Stimulated activated CD8-positive, alpha-beta memory T cell treated with anti-CD3 and anti-CD28 coated beads, Interleukin-7, amount 100 ng/mL, for 1 hour (primary cell): ENCODE measurements at places on chromosomes 12 and 14.

DNA sequence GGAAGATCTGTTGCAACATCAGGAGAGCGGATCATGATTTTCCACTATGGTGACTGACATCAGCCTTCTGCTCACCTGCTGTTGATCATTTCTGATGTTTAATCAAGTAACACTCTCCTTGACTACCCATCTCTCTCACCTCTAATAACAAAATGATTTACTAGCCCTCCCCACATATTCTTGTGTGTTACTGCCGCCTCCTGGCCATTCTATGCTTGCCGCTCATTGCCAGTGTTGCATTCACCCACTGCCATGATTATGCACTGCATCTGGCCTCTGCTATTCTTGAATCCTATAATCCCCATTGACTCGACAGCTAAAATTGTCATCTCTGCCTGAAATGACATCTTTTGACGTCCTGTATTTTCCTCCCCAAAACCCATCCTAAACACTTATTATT, 113.8 kb downstream of the RERGL start:
- no peak for DNase-seq

DNA sequence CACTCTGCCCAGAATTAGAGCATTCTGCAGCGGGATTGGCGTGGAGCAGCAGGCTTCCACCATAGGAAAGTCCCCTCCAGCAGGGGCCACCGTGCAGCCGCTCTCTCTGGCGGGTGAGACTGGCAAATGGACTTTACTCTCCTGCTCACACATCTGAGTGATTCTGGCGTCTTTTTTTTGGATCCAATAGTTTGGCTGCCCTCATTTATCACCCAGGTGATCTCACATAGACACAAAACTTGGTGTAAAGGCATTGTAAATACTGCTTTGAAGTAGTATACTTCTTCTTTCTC, 130.3 kb downstream of the TGFB3 start:
- no peak for DNase-seq

DNA sequence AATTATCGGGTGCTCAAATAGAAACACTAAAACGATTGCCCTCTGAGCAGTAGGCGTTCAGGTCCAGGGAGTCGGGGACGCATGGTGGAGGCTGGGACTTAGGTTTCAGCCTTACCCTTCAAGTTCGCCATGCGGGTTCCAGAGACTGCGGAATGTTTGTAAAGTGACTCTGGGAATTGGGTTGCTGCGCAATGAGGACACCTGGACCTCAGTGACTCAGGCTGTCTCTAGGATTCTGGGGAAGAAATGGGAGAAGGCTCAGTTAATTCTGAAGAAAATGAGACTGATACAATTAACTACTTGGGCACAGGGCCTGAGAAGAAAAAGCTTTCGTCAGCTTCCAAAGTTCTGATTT, 1.1 kb downstream of the LGALS3 start:
- DNase-seq = no peak

DNA sequence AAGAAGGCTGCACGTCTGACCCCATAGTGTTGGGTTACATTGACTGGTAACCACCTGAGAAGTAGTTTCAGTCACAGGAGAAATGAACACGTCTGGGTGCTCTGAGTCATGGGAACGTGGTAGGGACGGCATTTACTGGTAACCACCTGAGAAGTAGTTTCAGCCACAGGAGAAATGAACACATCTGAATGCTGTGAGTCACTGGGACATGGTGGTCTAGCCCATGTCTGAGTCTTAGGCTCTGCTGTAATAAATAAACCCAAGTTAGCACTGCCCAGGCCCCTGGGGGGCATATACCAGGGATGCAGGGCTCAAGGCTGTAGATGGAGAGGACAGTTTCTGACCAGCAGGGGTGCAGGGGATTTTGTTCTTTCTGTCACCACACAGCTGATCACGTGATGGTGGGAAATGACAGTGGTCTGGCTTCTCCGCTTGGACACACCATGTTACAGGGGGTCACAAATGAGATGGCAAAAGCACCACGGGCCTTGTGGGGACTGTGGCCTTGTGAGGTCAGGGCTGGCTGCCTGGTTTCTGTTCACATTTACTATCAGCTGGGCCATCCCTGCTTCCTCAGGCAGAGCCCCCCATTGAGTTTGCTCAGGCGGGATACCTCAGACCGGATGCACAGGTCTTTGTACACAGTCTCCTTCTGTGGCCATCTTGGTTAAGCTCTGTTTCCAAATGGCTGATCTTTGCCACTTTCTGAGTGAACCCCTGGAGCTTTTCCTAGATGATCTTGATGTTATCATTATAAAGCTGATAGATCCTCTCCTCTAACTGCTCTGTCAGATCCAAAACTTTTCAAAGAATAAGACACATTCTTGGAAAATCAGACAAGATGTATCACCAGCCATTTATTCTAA, 9.8 kb upstream of the C12orf42 start:
- no peak for DNase-seq

- no peak for DNase-seq
These were observed 48.3 kb upstream of the PLEKHG6 start for GRCh38 chr12:6262211-6262610.
